Activated naive CD4-positive, alpha-beta T cell treated with anti-CD3 and anti-CD28 coated beads for 36 hours (primary cell): ENCODE measurements at places on chromosomes 1 and 21.

DNA sequence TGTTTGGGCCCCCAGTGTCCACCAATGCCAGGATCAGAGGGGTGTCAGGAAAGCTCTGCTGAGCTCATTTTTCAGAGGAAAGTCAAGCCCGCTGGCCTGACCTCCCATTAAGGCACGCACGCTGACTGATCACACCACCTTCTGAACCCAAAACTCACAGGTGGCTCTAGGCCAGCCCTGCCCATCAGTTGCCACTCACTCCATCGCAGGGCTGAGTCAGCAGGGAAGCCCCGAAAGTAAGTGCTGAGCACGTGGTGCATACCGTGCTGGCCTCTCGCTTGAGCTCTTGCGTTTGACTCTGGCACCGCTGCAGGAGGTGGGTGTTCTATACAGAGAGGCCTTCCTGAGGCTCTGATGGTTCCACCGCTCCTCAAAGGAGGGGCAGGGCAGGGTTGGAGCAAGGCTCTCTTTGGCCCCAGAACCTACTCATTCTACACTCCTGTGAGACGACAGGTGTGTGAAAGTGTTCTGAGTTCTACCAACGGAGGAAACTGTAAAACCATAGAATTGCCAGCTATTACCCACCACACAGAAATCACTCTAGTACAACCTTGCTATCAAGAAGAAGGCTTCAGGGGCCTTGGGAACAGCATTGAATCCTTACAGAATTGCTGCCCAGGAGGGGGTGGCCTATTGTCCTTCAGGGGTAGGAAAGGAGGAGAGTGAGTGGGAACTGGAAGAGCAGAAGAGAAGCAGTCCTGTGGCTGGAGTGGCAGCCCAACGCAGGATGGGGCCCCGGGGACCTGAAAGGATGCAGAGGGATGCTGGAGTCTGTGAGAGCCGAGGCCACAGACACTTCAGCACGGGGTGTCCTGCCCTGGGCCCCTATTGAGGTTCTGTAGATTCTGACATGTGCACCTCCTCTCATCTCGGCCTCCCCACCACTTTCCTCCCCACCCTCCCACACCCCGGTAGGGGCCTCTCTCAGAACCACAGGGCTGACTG lies 214.7 kb upstream of the EDN2 start:
- DNase-seq = no peak

DNA sequence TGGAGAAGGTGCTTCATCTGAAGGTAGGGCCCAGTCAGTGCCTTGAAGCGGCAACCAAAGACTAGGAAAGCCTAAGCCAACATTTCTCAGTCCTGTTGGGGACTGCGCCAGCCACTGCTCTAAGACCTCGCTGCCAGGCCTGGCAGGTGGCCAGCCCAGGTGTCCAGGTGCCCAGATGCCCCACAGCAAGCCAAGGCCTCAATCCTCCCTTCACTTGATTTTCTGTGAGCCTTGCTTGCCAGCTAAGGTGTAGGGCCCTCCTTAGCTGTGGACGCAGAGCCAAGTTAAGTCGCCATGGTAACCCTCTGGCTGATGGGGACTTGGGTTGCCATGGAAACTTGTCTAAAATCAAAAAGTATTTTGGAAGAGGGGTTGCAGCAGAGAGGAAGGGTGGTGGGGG lies 135.0 kb downstream of the NAV1 start:
- no peak for DNase-seq

DNA sequence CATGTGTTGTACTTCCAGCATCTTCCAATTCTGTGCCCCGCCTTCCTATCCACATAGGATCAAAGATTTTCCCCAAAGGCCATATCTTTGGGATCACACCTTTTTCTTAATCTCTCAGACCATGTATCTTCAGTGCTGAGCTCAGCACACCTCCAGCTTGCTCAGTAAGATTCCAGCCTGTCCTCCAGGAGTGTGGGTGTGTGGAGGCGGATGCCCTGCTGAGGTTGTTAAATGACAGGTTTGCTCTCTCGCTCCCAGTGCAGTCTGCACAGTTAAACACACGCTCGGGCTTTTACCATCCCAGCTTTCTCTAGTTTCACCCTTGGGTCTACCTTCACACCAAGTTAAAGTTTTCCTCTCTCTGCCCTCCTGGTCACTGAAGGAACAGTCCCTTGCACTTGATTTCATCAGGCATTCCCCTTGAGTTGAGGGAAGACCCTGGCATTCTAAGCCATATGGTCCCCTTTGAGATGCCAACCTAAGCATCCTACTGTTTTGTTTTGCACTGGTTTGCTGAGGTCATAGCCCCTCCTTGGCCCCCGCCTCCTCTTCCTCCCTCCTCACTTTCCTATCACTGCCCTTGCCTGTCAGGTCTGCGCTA lies 13.7 kb downstream of the MYOG start:
- DNase-seq = no peak

- DNase-seq = no peak
Observed at GRCh38 chr1:53011175-53011574, 50.8 kb upstream of the PODN start.

GRCh38 chr1:113353580-113353979 lies 36.7 kb upstream of the MAGI3 start:
- no peak for DNase-seq

DNA sequence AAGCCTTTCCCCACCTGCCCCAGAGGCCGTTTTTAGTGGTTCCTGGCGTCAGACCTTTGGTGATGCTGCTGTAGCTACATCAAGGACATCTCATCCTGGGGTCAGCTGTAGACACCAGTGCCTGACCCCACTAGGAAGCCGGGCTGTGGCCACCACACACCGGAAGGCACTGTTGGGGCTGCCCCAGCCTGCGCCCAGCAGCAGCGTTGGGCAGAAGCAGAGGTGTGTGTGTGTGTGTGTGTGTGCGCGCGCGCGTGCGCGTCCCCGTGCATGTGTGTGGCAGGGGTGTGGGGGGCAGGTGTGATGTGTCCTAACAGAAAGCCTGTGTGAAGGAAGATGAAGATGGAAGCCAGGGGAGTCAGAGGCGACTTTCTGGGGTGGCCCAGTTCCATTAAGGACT lies 62.0 kb upstream of the COL6A1 start:
- no peak for DNase-seq

- DNase-seq = no peak
Observed at GRCh38 chr1:171898941-171899340, 57.6 kb downstream of the DNM3 start.

DNA sequence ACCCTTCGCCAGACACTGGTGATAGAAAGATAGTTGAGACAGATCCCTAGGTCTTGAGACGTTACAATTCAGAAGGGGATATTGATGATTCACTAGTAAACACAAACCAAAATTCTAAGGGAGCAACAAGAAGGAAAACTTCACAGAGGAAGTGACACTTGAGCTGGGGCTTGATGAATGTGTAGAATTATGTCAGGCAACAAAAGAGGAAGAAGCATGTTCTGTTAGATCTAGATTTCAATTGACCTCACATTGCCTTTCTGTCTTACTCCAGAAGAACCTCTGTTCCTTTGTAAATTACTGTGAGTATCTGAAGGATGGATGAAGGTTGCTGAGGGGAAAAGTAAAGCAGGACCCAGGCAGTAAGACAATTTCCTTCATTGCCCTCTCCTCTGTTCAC lies 328.2 kb downstream of the KCTD3 start:
- no peak for DNase-seq
